Foreskin fibroblast (primary cell): ENCODE measurements at places on chromosomes 16 and 17.

GRCh38 chr17:2693561-2694380 lies 17.8 kb downstream of the CLUH start:
- no peak for DNase-seq

- no peak for DNase-seq
These were observed 12.4 kb upstream of the SUPT4H1 start for GRCh38 chr17:58364270-58364942.

- no peak for DNase-seq
These were observed 8.7 kb downstream of the ENPP7 start for GRCh38 chr17:79739148-79740062.

DNA sequence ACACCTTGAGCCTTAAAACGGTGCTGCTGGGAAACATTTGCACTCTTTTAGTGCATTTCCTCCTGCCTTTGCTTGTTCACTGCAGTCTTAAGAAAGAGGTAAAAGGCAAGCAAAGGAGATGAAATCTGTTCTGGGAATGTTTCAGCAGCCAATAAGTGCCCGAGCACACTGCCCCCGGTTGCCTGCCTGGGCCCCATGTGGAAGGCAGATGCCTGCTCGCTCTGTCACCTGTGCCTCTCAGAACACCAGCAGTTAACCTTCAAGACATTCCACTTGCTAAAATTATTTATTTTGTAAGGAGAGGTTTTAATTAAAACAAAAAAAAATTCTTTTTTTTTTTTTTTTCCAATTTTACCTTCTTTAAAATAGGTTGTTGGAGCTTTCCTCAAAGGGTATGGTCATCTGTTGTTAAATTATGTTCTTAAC lies 4.4 kb downstream of the SOX9 start:
- peak; percentile 48 for DNase-seq

DNA sequence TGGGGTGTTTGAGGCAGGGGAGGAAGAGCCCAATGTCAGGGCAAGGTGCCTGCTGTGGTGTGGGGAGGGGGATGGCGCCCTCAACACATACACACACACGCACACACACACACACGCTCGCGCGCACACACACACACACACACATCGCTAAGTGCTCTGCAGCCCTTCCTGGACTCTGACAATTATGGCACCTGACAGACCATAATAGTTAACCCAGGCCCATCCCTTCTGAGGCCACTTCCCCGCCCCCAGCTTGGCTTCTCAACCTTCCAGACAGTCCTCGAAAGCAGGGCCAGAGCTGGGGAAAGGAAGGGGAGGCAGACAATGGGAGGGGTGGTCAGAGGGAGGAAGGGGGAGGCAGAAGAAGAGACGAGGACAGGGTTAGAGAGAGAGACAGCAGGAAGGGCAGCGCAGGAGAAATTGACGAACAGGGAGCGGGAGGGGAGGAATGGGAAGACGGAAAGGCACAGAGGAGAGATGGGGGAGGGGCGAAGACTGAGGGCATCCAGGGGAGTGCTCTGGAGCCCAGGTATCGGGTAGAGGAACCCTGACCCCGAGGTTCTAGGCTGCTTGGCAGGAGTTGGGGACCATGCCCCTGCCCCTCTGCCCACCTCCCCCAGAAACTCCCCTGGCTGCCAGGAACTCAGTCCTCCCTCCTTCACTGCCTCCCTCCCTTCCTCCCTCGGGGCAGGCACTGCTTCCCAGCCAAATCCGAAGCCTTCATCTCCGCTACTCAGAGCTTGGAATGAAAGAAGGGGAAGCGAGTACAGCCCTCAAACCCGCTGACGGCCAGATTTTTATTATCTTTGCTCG lies 4.0 kb downstream of the SRCIN1 start:
- DNase-seq: no peak

DNA sequence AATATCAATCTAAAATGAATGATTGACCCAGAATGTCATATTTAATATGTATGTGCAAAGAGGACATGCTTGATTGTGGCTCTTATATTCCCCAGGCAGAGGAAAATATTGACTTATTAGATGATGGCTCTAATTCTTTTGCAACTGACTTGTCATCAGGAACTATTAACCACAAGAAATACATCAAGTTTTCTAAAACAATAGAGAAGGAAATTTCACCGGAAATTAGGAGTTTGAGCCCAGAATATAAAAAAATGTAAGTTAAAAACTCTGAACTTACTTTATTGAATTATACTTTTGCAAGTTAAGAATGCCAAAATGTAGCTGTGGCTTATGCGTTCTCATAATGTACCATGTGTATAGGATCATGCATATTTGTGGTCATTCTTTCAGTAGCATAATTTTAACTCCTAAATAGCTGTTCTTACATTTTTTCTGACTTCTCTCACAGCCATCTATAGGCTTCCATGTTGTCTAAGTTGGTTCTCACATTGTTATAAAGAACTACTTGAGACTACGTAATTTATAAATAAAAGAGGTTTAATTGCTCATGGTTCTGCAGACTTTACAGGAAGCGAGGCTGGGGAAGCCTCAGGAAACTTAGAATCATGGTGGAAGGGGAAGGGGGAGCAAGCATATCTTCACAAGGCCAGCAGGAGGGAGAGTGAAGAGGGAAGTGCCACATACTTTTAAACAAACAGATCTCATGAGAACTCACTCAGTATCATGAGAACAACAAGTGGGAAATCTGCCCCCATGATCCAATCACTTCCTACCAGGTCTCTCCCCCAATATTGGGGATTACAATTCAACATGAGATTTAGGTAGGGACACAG lies 11.6 kb downstream of the EFCAB13 start:
- DNase-seq: no peak

DNA sequence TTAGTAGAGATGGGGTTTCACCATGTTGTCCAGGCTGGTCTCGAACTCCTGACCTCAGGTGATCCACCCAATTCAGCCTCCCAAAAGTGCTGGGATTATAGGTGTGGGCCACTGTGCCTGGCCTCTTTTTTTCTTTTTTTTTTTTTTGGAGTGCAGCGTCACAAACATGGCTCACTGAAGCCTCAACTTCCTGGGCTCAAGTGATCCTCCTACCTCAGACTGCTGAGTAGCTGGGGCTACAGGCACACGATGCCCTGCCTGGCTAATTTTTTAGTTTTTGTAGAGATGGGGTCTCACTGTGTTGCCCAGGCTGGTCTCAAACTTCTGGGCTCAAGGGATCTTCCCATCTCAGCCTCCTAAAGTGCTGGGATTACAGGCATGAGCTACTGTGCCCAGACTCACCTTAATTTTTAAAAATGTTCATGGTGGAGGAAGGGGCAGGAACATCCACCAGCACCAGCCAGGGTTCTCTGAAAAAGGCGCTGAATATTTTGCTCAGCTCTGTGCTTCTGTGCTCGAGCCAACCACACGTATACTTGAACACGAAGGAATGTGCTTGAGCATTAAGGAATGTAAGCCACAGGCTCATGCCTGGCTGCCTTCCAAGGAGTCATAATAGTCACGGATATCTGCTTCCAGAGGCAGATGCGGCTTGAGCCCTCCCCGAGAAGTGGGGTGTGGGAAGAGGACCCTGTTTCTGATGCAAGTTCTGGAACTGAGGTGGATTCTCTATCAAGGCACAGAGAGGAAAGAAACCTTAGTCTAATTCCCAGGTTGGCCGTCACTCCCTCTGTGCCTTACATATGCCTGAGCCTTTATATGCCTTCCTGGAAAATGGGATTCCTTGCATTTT lies 65.5 kb upstream of the CREBBP start:
- peak; percentile 95 for DNase-seq

DNA sequence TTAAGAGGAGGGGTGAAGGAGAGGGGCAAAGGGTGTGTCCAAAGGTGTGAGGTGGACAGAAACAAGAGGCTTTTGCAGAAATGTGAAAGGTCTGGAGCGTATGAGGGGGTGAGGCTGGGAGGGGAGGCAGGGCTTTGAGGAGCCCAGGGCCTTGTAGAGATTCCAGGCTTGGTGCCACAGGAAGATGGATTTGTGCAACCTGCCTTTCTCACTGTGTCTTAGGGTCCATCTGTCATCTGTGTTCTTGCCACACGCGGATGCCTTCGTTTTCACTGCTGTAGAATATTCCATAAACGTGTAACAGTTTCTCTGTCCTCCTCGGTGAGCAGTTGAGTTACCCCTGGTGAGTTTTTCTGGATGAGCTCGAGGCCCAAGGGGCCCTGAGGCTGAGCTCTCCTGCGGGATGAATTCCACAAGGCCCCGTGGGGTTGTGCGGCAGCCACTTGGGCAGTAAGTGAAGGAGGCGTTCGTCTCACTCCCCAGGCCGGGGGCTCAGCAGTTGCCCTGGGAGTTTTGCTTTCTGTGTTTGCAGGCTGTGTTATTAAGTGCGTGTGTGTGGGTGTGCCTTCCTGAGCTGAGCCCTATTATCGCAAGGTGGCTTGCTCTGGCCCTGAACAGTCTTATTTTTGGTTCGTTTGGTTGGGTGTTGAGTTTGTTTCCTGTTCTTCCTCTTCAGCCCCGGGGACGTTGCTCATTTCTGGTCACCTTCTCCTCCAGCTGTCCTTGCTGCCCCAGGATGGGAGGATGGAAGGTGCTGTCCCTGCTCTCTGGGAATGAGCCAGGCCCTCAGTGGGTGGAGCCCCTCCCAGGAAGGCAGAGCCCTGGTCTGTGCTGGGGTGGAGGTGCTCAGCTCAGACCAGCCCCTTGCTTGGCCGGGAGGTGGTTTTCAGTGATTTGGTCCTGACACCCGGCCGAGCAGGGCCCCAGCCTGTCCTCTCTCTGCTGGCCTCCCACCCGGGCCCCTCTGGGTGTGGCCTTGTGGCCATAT lies 28.4 kb downstream of the BAIAP2 start:
- no peak for DNase-seq

DNA sequence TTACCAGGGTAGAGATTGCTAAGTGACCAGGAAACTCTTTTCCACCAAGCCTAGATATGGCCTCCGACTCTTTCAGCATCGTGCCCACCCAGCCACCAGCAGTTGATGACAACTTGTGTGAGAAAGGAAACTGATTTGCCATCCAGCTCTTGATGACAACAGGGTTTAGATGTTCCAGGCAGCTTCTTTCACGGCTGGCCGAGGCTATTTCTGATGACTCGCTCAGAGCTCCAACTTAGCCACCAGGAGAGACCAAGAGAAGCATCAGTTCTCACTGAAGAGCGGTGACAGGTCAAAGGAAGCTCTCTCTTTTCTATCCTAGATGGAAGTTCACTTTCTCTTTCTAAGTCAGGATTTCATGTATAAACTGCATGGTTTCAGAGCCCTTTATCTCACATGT lies 61.2 kb downstream of the MPHOSPH6 start:
- no peak for DNase-seq

DNA sequence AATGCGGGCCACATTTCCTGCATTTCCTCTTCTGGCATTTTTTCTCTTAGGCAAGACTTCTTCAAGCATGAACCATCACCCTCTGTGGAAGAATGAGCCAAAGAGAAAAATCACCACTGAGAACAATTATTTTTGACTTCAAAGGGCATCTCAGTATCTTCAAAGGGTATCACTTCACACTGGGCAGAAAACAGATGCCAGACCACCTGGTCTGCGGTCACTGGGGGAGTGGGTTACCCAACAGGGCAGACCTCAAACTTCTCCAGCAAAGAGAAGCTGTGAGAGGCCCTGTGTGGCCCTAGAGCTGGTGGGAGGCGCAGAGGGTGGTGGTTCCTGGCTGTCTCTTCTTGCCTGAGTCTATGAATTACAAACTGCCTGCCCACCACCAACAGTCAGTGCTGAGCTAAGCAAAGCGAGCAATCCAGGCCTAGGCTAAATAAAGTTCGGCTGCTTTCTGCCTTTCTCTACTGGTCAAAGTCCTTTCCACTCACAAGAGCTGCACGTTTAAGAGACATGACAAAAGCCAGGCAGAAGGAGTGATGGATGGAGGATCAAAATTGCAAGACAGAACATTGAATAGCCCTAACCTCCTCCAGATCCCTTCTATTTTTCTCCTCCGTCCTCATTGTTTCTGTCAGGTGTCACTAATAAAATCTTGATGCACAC lies 602.7 kb upstream of the CDH5 start:
- DNase-seq: no peak
